ENCODE measurements at places on chromosomes 2 and 18.

DNA sequence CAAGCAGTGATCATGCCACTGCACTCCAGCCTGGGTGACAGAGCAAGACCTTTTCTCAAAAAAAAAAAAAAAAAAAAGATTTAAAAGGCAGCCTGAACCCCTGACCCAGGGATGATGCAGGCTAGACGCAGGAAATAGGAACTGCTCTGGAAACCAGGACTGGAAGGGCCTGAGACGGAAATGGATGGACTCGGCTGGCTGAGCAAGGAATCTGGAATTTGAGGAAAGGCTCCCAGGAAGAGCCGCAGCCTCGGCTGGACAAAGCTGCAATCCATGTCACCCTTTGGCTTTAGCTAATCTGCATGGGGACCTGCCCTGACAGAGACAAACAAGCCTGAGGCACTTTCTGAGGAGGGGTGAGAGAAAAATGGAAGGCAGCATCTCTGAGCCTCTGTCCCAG is 55.0 kb upstream of the DAPL1 start:
- DNase-seq, result no peak

DNA sequence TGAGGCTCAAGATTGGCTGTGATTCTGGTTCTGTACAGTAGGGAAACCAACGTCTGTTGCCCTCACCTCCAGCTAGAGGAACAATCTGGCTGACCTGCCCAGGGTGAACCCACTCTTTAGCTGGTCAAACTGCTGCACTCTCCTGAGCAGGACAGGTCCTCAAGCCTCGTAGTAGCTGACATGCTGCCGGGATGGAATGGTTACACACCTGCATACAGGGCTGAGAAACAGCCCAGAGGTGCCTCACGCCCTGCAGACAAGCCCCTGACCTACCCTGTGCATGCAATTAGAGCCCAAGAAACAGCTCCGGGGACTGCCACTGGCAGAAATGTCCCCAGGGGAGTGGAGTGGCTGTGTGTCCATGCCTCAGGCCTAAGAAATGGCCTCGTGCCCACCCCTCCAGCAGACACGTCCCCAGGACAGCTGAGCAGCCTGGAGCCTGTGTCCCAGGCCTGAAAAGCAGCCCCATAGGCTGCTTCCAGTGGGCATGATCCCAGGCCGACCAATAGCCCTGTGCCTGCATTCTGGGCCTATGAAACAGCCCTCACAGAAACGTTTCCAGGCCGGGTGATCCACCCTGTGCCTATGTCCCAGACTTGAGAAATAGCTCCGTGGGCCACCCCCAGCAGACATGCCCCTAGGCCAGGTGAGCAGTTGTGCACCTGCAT is 25.4 kb downstream of the BOLL start:
- DNase-seq, result no peak

DNA sequence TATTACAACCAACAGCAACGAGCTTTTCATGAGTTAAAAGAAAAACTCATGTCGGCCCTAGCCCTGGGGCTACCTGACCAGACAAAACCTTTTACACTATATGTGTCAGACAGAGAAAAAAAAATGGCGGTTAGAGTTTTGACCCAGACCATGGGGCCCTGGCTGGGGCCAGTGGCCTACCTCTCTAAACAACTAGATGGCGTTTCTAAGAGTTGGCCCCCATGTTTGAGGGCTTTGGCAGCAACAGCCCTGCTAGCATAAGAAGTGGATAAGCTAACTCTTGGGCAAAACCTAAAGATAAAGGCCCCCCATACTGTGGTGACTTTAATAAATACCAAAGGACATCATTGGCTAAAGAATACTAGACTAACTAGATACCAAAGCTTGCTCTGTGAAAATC is 39.3 kb downstream of the TFPI start:
- no peak for DNase-seq

GRCh38 chr18:9872823-9873222 is 12.9 kb upstream of the TXNDC2 start:
- no peak for DNase-seq

GRCh38 chr2:71664161-71664560 is 210.8 kb downstream of the DYSF start:
- no peak for DNase-seq

All from T47D (cell line).